Stimulated activated CD4-positive, alpha-beta T cell treated with anti-CD3 and anti-CD28 coated beads, Interleukin-4, amount 100 ng/mL, for 48 hours (primary cell): ENCODE measurements at places on chromosomes 11 and 22.

DNA sequence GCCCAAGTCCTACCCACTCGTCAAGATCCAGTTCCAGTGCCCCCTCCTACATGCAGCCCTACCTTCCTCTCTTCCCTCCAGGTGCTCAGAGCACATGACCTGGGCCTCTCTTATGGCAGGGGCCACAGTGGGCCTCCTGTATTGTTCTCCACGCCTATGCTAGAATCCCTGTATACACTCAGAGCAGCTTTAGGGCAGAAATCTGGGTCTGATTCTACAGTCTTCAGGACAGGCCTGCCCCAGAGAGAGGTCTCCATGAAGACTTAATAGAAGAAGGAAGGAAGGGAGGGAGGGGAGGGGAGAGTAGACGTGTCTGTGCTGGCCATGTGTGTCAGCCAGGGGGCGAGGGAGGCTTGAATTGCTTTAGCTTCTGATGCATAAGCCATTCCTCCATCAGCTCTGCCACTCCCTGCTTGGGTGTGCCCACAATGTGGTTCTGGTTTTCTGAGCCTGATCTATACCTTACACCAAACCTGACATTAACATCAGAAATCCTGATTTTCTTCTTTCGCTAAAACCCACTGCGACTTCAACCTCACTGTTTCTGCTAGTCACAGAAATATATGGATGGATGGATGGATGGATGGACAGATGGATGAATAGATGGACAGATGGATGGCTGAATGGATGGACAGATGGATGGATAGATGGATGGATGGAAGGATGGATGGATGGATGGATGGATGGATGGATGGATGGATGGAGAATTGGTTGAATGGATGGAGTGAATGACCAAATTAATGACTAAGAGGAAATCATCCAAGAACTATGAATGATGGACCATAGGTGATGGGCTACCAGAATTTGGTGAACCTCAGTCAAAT lies 56.6 kb upstream of the PRDM11 start:
- no peak for DNase-seq

GRCh38 chr11:29214833-29215232 lies 802.0 kb downstream of the KCNA4 start:
- DNase-seq: no peak

GRCh38 chr22:19068784-19069271 lies 53.4 kb downstream of the DGCR2 start:
- DNase-seq: no peak

DNA sequence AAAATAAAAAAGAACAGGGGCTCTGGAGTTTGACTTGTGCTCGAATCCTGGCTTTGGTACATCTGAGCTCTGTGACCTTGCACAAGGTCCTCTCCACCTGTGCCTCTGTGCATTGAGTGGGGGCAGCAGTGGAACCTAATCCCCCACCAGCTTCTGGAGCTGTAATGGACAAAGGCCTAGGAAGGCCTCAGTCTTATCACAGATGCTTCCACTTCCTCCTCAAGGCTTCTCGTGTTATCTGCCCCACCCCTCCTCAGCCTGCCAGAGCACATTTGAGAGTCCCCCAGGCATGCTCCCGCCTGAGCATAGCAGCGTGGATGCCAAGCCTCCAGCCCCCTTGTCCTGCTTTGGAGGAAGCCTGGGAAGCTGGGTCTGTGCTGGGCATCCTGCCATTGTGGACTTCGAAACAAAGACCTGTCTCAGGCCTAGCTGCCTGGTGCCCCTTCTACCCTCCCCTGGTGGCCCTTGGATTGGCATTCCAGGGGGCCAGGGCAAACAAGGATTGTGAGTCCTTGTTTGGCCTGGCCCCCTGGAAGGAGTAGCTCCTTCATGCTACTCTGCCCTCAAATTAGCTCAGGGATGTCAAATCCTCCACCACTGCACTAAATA lies 15.0 kb downstream of the SLC35E4 start:
- no peak for DNase-seq

- no peak for DNase-seq
These were observed 5.3 kb upstream of the MRGPRG start for GRCh38 chr11:3223932-3224381.

GRCh38 chr22:27867085-27867952 lies 51.7 kb downstream of the PITPNB start:
- no peak for DNase-seq

DNA sequence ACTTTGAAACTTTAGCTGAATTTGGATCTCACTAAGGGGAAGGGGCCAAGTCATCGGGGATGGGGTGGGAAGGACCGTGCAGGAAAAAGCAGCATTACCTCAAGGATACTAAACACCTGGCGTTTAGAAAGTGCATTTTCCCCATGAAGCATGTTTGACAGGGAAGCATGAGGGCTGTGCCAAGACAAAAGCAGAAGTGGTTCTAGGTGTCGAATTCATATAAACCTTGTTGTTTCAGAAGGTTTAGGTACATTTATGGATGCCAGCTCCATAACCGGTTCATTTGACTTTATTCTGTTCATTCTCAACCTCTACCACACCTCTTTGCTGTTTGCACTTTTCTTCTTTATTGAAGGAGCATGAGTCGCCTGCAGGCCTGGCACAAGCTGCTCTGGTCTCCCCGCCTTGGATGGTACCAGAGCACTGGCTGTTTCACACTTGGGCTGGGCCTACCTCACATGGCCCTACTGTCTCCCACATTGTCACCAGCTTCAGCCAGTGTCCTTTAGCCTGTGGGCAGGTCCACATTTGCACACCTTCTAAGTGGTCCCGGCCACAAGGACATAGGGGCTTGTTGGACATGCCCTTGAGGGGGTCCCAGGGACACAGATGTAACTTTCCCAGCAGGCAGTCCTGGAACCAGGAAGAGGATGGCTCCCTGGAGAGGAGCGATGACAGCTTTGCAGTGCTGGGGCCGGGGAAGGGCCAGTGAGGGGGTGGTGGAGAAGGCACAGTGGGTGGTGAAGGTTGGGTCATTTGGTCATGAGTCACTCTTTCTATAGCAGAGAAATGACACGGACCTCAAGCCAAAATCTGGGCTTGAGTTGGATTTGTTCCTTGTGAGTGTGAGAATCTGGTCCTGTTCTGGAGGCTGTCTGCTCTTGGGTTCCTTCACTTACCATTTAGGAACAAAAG lies 3.2 kb upstream of the ST14 start:
- no peak for DNase-seq

DNA sequence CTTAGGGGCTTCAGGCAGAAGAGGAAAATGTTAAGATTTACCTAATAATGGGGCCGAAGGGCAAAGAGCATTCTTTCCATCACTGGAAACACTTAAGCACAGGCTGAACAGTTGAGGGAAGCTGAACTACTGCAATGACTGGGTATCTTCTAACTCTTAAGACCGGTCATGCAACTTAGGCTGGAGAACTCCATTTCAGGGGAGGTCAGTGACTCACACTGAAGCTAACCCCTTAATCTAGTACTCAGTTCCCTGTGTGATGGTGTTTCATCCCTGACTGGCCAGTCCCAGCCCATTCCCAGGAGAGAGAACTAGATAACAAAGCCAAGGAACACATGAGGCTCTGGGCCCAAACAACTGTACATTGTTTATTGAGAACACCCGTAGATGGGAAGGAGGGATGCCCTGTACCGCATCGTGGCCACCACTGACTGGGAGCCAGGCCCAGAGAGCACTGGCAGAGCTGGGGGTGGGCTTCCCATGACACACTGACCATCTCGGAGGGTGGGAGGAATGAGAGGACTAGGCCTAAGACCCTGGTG lies 10.5 kb downstream of the RPL27A start:
- DNase-seq: no peak

DNA sequence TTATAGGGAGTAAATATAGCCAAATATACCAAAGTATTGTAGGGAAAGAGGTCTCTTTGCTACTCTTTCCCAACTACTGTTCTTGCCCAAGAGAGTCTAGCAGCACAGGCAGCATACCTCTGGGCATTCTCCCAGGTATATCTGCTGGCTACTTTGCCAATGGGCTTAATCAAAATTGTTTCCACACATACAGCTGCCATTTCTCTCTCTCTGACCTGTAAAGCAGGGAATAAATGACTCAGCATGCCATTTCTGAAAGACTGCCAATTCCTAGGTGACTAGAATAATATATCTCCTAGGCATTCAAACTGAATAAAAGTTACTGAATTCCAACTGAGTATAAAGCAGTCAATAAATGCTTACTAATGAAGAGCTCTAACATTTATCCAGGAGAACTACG lies 44.6 kb downstream of the RDX start:
- no peak for DNase-seq

- DNase-seq: no peak
These were observed 41.0 kb downstream of the GLYATL1 start for GRCh38 chr11:58980159-58980843.
